ENCODE measurements at places on chromosomes 5 and 9.

DNA sequence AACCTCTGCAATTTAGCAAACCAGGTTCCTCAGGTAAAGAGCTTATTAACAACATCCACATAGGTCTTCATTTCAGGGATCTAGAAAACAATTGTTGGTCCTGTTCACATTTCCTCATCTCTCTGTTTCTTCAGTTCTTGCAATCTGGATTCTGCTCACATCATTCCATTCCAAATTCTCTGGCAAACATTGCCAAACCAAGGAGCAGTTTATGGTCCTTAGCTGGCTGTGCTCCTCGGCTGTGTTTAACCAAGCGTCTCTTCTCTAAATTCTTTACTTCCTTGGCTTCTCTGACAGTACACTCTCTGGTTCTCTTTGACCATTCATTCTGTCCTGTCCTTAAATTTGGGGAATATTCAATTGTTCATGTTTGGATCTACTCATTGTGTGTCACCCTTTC lies 65.8 kb upstream of the RANBP3L start:
- peak; percentile 85 for DNase-seq

DNA sequence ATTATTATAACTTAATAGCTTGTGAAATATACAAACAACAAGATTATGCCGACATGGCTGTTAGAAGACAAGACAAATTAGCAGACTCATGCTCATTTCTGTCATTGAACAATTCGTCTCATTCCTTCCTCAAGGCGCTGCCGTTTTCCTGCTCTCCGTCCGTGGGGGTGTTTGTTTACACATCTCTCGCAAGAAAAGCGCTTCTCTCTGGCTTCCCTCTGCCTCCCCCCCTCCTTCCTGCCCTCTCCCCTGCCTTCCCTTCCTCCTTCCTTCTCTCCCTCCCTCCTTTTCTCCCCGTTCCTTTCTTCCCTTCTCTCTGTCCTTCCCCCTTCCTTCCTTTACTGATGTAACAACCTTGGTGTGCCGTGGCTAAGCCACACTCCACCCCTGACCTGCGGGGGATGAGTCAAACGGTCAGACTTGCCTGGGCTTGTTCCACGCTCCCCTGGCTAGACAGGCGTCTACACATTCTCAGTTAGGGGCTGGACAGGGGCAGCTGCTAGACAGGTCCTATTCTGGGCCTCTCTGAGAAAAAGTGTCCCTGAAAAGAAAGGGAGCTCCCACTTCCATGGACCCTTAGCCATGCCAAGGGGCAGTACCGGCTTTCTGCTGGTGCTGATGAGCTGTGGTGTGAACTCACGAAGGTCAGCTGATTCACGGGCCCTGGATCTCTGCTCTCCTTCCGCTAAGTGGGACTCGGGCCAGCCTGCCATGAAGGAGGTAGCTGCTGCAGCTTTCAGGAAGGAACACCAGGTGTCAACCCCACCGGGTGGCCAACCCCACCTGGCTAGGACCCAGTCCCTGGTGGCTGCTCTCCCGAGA lies 32.0 kb upstream of the SPTLC1 start:
- peak; percentile 90 for DNase-seq

DNA sequence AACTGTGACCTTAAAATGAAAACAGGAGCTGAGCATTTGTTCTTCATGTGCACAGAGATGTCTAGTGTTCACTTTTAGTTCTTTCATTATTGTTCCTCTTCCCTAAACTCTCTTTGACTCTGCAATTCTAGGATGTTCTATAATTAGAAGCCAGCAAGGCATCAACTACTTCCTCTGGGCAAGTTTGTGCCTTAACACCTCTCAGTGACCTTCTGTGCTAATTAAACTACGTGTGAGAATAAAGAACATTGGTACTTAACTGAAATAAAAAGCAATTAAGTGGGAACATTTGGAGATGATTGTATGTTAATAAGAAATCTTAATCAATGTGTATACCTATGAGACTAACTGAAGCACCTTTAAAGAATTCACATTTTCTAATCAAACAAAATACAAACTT lies 242.8 kb downstream of the RASEF start:
- DNase-seq, result no peak

GRCh38 chr9:105306351-105307140 lies 62.1 kb downstream of the SLC44A1 start:
- no peak for DNase-seq

DNA sequence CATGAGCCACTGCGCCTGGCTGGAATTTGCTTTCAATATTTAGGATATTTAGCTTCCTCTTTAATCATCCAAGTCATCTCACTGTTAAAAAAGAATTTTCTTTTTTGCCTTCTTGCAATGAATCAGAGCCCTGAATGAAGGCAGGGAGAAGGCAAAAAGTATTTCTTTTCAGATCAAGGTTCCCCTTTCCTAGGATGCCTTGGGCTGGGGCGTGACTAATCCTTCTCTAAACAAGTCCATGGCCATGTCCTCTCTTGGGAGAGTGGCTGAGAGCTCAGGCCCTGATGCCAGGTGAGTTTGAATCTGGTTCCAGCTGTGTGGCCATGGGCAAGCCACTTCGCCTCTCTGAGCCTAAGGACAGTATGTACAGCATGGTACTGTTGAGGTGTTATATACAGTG lies 84.8 kb upstream of the NEURL1B start:
- peak; percentile 15 for DNase-seq

- DNase-seq, result peak; percentile 71
These were observed 102.7 kb downstream of the OSMR start for GRCh38 chr5:38948501-38948900.

DNA sequence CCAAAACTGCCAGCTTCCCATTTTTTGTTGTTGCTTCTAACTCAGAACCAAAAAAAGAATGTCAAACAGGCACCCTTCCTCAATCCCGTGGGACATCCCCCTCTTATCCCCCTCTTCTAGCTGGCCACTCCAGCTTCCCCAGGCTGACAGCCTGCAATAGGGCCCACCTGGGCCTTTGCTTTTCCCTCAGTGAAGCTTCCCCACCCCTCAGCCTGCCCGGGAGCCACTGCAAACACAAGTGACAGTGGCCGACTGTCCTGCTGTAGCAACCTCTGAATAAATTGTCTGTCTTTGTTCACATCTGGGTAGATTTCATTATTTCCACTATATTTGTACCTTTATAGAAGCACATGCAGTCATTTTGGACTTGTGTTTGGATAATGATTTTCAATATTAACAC lies 245.3 kb downstream of the GADD45G start:
- DNase-seq, result no peak

DNA sequence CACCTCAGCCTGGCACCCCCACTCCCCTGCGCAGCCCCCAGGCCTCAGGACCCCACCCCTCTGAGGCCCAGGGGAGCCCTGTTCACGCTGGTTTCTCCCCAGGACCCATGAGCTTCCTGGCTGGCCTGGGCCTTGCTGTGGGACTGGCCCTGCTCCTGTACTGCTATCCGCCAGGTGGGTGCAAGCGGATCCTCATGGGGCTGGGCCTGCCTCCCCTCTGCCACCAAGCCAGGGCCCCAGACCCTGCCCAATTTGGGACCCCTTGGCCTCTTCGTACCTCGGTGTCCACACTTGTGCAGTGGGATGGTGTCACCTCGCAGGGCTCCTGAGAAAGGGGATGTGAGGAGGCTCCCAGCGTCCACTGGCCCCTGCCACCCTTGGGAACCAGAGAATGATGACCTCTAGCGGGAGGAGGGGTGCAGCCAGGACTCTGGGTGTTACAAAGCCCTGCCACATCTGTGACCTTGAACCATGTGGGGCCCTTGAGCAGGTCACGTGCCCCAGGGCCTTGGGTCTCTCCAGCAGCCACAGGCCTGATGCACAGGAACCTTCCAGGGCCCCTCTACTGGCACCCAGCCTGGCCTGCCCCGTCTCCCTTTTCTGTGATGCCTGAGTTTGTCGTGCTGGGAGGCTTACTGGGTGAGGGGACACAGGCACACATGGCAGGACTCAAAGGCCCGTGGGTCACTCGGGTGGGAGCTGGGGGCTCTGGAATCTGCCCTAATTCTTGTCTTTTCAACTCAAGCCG lies 16.3 kb downstream of the CARD19 start:
- no peak for DNase-seq

DNA sequence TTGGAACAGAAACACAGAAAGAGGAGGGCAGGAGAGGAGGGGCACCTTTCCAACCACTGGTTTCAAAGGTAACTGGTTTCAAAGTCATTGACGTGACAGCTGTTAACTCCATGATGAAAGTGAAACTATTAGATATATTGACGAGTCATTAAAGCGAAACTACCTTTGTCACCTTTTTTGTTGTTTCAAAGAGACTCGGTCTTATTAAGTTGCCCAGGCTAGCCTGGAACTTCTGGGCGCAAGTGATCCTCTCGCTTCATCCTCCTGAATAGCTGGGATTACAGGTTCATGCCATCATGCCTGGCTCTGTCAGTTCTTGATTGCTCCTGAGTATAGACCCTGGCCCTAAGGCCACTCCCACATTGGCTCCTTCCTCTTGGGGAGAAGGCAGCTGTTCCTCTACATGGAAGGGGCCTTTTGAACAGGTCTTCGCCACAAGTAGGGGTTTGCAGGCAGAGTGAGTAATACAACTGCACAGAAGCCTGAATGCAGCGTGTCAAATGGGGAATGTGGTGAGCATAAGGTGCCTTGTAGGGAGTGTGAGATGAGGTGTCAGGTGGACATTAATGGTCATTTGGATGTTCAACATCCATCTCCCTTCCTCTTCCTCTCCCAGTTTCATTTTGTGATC lies 3.4 kb upstream of the F12 start:
- DNase-seq, result no peak

DNA sequence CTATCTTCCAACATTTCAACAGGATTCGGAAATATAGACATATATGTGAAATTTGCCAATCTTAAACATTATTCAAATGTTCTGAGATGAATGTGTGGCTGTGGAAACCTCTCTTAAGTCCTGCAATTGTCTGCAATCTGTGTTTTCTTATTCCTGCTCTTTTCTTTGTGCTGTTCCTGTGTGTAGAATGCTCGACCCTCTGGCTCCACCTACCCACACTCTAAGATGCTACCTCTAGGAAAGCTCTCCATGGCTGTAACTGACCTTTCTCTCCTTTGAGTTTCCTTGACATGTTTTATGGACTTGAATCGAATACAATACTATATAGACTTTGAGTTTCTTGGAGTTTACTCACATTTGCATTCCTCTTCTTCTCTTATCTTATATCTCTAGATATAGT lies 120.6 kb upstream of the ASTN2 start:
- DNase-seq, result no peak

- no peak for DNase-seq
These were observed 24.8 kb downstream of the SMC2 start for GRCh38 chr9:104118916-104119315.

- DNase-seq, result peak; percentile 95
These were observed 296.7 kb downstream of the ARL15 start for GRCh38 chr5:54013556-54014194.

GRCh38 chr9:1273859-1274258 lies 223.7 kb downstream of the DMRT2 start:
- no peak for DNase-seq

GRCh38 chr5:13921578-13921977 lies 22.9 kb downstream of the DNAH5 start:
- DNase-seq, result no peak

GRCh38 chr9:70101265-70101664 lies 57.6 kb downstream of the MAMDC2 start:
- DNase-seq, result peak; percentile 34

GRCh38 chr5:12624776-12625560 lies 720.7 kb upstream of the CTNND2 start:
- no peak for DNase-seq

- DNase-seq, result peak; percentile 71
These were observed 16.7 kb upstream of the MTMR12 start for GRCh38 chr5:32329395-32329834.

- DNase-seq, result peak; percentile 50
These were observed 17.7 kb downstream of the SLC28A3 start for GRCh38 chr9:84322828-84323227.

DNA sequence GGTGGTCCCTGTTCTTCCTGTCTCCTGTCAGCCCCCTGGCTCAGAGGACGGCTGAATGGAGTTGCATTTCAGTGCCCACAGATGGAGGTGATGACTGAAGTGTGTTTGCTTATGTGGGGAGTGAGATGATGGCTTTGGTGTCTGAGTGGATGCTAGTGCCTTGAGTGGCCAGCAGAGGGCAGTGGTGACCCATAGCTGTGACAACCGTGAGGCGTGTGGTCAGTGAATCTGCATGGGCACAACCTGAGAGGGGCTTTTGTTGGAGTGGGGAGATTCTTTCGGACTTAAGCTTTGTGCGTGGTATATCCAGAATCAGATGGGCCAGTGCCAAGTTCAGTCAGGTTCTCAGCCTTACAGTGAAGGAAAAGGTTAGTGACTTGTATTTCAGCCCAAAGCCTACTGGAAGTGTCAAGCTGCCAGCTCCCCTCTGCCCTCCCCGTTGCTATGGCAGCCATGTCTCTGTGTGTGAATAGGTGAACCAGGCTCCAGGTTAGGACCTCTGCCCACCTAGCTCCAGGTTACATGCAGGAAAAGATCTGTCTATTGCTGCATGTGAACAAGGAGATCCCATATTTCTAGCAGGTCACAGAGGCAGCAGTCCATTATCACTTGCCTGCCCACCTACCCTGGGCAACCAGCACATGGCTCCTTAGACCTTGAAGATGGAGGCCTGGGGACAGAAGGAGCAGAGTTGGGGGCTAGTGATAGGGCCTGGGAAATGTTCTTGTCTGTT lies 14.7 kb upstream of the CXXC5 start:
- peak; percentile 78 for DNase-seq

DNA sequence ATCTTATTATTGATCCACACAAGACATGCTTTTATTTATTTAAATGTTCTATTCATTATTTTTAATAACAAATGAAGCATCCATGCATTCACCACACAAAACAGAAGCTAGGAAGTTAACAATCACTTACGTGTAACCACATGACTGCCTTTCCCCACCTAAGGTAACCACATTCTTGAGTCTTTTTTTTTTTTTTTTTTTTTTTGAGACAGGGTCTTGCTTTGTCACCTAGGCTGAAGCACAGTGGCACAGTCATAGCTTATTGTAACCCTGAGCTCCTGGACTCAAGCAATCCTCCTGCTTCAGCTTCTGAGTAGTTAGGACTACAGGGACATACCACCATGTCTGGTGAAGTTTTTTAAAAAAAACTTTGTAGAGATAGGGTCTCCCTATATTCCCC lies 133.0 kb downstream of the DOCK2 start:
- no peak for DNase-seq

GRCh38 chr5:154269414-154269813 lies 78.9 kb downstream of the GALNT10 start:
- no peak for DNase-seq

GRCh38 chr5:16787278-16787677 lies 148.8 kb downstream of the MYO10 start:
- DNase-seq, result peak; percentile 56

DNA sequence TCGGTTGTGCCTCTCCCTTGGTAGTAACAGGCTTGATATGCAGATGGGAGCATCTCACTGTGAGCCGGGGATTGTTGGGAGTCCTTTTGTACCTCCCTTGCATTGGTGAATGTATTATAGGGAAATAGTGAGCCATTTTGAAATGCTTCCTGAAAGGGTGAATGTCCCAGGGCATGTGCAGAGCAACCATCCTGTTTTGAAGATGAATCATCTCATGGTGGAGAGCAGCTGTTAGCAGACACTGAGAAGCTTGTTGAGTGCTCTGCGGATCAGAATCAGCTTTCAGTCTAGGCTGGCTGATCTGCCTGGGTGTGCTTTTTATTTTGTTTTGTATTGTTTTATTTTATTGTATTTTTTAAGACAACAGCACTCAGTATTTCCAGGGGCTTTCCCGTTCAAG lies 29.7 kb downstream of the SLC36A1 start:
- no peak for DNase-seq

GRCh38 chr5:179795049-179795862 lies 1.5 kb downstream of the LTC4S start:
- no peak for DNase-seq

- no peak for DNase-seq
These were observed 116.5 kb upstream of the CACNA1B start for GRCh38 chr9:137761032-137761431.
